ENCODE measurements at places on chromosomes 2 and 18.

DNA sequence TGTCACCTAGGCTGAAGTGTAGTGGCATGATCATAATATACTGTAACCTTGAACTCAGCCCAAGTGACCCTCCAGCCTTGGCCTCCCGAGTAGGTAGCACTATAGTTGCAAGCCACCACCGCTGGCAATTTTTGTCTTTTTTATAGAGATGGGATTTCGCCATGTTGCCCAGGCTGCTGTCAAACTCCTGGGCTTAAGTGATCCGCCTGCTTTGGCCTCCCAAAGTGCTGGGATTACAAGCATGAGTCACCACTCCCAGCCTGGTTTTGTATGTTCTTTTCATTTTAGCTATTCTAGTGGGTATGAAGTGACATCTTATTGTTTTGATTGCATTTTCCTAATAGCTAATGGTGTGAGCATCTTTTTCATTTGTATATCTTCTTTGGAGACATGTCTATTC is 11.3 kb upstream of the EXOC6B start:
- DNase-seq: no peak

GRCh38 chr2:28209864-28210263 is 182.8 kb upstream of the FOSL2 start:
- DNase-seq: no peak

GRCh38 chr2:88095022-88095421 is 27.4 kb downstream of the SMYD1 start:
- DNase-seq: no peak

- DNase-seq: no peak
Observed at GRCh38 chr2:29655391-29656086, 265.8 kb downstream of the ALK start.

- DNase-seq: no peak
Observed at GRCh38 chr2:133369901-133370658, 198.2 kb downstream of the NCKAP5 start.

DNA sequence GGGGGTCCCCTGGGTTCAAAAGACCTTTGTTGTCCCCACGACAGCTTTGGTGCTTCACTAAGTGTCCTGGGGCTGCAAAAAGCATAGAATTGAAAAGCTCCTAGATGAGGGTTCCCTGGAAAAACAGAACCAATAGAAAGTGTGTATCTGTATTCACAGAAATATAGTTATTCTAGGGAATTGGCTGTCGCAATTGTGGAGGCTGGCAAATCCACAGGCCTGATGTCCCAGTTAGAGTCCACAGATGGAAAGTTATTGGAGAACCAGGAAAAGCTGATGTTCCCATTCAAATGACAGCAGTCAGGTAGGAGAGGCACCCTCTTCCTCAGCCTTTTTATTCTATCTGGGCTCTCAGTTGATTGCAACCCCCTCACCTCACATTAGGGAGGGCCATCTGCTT is 65.5 kb downstream of the LONRF2 start:
- DNase-seq: no peak

- no peak for DNase-seq
Observed at GRCh38 chr2:187982668-187983067, 309.0 kb upstream of the GULP1 start.

- no peak for DNase-seq
Observed at GRCh38 chr2:1605102-1606045, 138.9 kb downstream of the PXDN start.

DNA sequence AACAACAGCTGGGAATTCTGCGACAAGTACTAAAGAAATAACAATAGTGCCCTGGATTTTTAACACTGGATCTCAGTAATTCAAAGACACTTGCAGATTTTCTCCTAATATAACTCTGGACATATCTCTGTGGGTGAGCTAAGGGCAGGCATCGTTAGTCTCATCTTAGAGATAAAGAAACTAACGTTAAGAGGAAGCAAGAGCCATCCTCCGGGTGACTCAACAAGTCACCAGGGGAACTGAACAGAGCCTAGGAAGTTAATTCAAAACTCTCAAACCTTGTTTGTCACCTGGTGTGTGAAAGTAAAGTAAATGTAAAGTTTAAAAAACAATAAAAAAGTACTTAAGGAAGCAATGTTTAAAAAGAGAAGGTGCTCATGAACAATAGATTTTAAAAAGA is 41.6 kb upstream of the NRP2 start:
- DNase-seq: no peak
